Aortic smooth muscle cell (primary cell): ENCODE measurements at places on chromosomes 6 and 20. TPM values are rescaled to one million over a fixed set of nuclear protein-coding genes. Genes with fewer than 3 reads are reported as not detected.

The LHFPL5 gene
- total RNA-seq = not detected in 2 replicates

The UST gene
- total RNA-seq = 30.1 and 32.4 TPM in 2 replicates

The PDE10A gene
- total RNA-seq = 20.0 and 31.8 TPM in 2 replicates

The PRR18 gene
- not detected in 2 replicates for total RNA-seq

The PPT2 gene
- total RNA-seq = 28.3 and 69.1 TPM in 2 replicates

The TCF19 gene
- total RNA-seq = 13.6 and 21.4 TPM in 2 replicates

The PXT1 gene
- under 0.01 TPM in 1 of 2 replicates, not detected in the other for total RNA-seq

The PHACTR1 gene
- total RNA-seq = 0.92 and 1.2 TPM in 2 replicates

The RXRB gene
- total RNA-seq = 25.1 and 25.2 TPM in 2 replicates

The MPIG6B gene
- total RNA-seq = not detected in 2 replicates

The LY86 gene
- not detected in 2 replicates for total RNA-seq

The ADAM33 gene
- total RNA-seq = 21.0 and 29.2 TPM in 2 replicates

The HLA-DQB1 gene
- not detected in 2 replicates for total RNA-seq

The SYNDIG1 gene
- total RNA-seq = 3.2 and 5.1 TPM in 2 replicates

The ZNF391 gene
- total RNA-seq = 0.13 and 0.56 TPM in 2 replicates

The TTBK1 gene
- under 0.01 TPM in 2 replicates for total RNA-seq

The NRSN1 gene
- total RNA-seq = not detected in 2 replicates

The CALHM5 gene
- 11.0 and 11.8 TPM in 2 replicates for total RNA-seq

The EYS gene
- under 0.01 TPM in 2 replicates for total RNA-seq

The TRIM15 gene
- total RNA-seq = not detected in 2 replicates

The C6orf163 gene
- total RNA-seq = 1.5 and 2.1 TPM in 2 replicates

The BEND6 gene
- 11.8 and 14.5 TPM in 2 replicates for total RNA-seq

The B3GALT4 gene
- 10.0 and 12.2 TPM in 2 replicates for total RNA-seq

The WFDC12 gene
- not detected in 2 replicates for total RNA-seq

The MAFB gene
- total RNA-seq = 0.99 and 2.4 TPM in 2 replicates

The SLA2 gene
- not detected in 2 replicates for total RNA-seq

The HLA-A gene
- total RNA-seq = 219 and 530 TPM in 2 replicates

The TINAG gene
- total RNA-seq = not detected in 2 replicates
